ENCODE measurements at places on chromosomes 1 and 21.

- DNase-seq: no peak
Measured at GRCh38 chr1:222225316-222225691, 322.6 kb downstream of the HHIPL2 start.

DNA sequence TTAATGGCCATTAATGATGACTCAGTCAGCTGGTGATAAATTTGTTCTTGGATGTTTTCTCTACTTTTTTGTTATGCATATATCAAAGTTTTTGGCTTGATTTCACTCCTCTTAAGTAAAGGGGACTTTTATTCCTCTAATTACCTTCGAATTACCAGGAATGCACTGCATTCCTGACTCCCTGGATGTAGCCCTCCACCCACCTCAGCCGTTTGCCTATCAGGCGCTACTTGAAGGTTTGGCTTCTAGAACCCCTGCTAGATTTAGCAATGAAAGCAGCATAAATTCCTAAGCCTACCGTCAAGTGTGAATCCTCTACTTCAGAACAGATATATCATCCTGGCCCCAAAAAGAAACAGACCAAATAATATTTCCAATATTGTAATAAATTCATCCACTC, 387.8 kb upstream of the ADGRL2 start:
- no peak for DNase-seq

DNA sequence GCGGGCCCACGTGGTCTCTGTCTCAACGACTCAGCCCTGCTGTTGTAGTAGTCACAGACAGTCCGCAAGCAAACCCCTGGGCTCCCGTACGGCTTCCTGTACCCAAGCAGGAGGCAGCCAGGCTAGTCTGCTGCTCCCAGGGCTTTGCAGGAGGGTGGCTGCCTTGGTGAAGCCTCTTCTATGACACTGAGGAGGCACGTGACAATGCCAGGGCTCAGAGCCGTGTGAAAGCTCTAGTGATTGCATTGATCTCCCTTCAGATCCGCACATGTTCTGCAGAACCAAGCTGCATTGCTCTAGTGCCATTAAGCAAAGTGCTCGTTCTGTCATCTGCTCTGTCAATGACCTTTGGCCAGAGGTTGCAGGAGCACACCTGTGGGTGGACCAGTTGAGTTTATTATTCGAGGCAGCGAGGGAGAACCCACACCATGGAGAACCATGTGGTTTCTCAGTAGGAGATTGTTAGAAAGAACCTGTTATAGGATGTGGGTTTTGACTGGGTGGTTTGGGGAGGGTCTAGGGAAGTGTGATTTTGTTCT, 18.0 kb downstream of the UMODL1 start:
- peak; percentile 21 for DNase-seq

GRCh38 chr1:20138346-20138745, 777 bp upstream of the PLA2G2F start:
- DNase-seq: no peak
